Activated CD8-positive, alpha-beta T cell treated with anti-CD3 and anti-CD28 coated beads, Interleukin-2, amount 10 ng/mL, durations not matched to agents 7 days and 5 days (primary cell): ENCODE measurements at places on chromosomes 1 and 21.

- DNase-seq, result no peak
Measured at GRCh38 chr1:192969091-192969490, 90.1 kb downstream of the UCHL5 start.

GRCh38 chr21:42102991-42103390 lies 31.9 kb downstream of the UMODL1 start:
- DNase-seq, result no peak

DNA sequence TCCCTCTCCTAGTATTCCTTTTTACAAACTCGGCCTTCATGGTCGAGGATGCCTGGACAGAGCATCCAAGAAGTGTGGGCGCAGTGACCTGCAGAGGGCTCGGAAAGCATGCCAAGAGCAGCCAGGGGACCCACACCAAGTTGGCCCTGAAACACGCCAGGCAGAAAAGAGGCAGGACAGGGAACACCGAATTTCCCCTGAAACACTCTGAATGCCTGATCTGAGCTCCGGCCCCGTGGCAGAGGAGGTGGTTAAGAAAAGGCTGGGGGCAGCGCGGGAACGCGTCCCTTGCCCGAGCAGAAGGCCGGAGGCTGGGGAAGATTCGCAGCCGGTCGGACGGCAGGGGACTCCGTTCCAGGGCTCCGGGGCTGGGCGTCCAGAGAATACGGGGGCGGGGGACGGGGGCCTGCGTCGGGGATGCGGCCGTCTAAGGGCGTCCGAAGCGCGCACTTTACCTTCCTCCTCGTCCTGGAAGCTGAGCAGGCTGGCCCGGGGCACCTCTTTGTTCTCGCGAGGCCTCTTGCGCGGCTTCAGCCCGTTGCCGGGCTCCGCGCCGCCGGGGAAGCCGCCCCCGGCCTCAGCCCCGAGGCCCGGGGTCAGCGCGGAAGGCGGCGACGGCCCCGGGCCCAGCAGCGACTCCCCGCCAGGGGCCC lies 558 bp downstream of the PAXBP1 start:
- DNase-seq, result peak; percentile 72

GRCh38 chr1:167797015-167797414 lies 75.2 kb downstream of the MPZL1 start:
- DNase-seq, result no peak

GRCh38 chr1:169160845-169161495 lies 54.5 kb downstream of the ATP1B1 start:
- no peak for DNase-seq

GRCh38 chr21:33490991-33491372 lies 534 bp downstream of the DNAJC28 start:
- DNase-seq, result no peak

- DNase-seq, result peak; percentile 65
Measured at GRCh38 chr1:160767395-160768294, 28.3 kb upstream of the LY9 start.

DNA sequence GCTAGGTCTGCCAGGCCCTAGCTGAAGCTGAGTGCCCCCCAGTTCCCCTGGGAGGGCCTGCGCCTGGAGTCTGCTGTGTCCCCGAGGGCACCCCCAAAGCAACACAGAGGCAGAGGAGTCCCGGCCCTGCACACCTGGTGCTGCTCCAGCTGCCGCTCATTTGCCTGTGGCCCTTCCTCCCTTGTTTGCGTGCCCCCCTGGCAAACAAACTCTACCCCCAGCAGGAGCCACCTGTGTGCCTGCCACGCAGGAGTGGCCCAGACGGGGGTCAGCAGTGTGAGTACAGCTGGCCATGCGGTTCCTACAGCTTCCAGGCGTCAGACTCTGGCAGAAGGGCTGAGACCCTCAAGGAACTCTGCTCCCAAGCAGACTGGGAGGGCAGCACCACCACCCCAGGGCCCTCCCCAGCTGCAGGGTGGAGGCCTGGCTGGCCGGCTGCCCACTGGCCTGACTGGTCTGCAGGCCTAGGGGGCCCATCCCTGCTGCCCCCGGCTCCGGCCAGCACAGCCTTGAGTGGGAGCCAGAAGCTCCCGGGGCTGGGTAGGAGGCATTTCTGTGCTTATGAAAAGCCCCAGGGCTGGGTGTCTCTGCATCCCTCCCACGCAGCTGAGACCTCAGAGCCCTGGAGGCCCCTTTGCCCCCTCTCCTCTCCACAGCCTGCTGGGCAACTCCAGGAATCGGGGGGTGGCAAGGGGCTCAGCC lies 563 bp upstream of the TAS1R3 start:
- DNase-seq, result no peak

DNA sequence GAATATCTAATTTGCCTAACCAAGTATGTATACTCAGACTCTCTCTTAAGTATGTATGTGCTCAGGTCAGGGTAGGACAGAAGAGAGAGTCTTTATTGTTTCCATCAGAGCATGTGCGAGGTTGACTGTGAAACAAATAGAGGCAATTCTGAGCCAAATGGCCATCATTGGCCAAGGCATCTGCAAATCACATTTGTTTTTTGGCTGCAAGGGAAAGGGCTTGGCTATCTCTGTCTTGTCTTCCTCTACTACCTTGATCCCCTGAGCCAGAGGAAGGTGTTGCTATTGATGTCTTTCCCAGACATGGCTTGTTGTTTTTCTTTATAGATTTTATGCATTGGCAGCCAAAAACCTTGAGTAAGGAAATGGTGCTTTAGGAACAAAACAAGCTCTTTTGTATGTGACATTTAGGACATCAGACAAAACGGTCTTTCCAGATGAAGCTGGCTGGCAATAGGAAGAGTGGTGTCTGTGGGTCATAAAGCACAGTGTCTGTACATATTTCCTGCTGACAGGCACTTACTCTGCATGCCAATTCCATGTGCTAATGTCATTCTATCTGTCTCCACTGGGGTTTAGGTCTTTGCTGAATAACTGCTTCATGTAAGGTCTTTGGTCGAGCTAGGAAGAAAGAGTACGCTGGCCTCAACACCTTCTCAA lies 163.3 kb downstream of the BRINP2 start:
- DNase-seq, result no peak

GRCh38 chr1:29444081-29444715 lies 207.9 kb downstream of the PTPRU start:
- no peak for DNase-seq

DNA sequence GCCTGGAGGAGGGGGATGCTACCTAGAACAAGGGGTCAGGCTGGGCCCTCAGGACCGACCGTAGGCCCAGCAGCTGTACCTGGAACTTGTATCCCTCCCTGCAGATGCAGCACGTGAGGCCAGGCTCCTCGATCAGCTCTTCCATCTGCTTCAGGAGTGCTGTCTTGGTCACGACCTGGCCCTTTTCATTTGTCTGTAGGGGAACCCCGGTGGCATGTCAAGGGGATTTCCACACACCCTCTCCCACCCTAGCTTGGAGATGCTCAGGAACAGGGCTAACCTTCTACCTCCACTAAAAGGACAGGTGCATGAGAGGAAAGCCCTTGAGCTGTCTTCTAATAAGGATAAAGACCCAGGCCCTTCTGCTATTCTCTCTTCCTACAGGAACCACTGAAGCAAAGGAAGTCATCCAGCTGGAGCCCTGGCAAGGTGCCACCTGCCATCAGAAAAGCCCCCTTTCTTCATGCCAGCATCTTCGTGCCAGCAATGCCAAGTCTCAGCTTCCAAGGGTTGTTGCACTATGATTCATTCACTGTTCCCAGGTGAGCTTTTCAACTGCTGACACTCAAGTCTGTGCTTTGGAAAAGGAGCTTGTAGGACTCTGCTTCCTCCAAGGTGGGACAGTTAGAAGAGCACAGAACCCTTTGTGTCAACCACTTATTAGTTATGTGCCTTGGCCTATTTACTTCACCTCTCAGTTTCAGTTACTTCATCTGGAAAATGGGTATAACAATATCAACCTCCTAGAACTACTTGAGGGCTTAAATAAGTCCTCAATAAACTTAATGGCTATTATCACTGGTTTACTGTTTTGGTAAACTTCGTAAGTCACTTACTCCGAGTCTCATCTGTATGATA lies 122.1 kb downstream of the UBR4 start:
- no peak for DNase-seq

DNA sequence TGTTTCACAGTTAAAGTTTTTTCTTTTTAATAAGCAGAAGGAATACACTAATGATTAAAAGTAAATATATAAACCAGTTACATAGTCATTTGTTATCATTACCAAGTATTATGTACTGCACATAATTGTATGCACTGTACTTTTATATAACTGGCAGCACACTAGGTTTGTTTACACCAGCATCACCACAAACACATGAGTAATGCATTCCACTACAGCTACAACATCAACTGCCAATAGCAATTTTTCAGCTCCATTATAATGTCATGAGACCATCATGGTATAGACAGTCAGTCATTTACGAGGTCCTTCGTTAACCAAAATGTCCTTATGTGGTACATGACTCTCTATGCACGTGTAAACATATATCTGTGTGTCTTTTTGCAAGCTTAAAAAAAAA lies 35.2 kb downstream of the SCYL3 start:
- no peak for DNase-seq

DNA sequence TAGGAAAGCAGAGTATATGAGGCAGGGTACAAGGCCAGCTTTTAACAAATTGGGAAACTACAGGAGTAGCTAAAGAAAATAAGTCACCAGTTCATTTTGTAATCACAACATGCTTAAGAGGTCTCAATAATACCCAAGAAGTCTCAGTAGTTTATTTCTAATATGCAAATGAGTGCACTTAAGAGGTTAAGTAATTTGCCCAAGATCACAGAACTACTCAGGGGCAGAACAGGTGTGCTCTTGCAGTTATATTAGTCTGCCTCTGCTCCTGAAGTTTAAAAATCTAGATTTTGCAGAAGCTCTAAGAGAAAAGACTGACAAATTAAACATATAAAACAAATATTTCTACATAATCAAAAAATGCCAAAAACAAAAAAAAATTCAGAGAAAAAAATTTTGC lies 6.9 kb downstream of the EPS15 start:
- no peak for DNase-seq

- no peak for DNase-seq
Measured at GRCh38 chr1:25035523-25036116, 105.5 kb upstream of the RUNX3 start.

GRCh38 chr1:228317411-228317828 lies 89.2 kb downstream of the TRIM11 start:
- DNase-seq, result no peak

- DNase-seq, result no peak
Measured at GRCh38 chr1:30322859-30323257, 400.5 kb downstream of the MATN1 start.

- DNase-seq, result no peak
Measured at GRCh38 chr1:236214761-236215160, 67.0 kb downstream of the ERO1B start.

- no peak for DNase-seq
Measured at GRCh38 chr1:10644307-10645128, 151.9 kb downstream of the CASZ1 start.
